Stimulated activated CD8-positive, alpha-beta memory T cell treated with anti-CD3 and anti-CD28 coated beads, Interleukin-4, amount 100 ng/mL, for 4 hours (primary cell): ENCODE measurements at places on chromosomes 13 and 19.

DNA sequence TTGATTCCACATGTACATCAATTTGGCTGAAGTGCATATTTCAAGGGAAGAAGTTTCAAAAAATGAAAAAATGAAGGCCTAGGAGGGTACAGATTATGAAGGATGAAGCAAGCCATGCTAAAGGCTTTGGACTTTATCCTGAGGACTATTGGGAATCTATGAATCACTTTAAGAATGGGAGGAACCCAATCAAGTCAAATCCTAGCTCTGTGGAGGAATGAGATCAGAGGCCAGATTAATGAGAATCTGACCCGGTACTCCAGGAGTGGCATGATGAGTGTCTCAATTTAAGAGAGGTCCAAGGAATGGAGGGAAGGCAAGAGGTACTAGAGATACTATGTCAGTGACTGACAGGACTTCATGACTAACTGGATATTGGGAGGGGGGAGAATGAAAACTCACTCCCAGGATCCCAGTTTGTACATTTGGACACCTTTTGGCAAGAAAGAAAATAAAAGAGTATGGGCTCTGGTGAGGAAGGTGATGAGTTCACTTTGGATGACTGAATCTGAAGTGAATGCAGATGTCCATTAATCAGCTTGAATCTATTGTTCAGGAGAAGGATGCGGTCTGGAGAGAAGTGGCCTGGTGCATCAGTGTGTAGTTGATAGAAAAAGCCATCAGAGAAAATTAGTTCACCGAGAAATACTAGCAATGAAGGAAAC is 349.0 kb downstream of the EFNB2 start:
- no peak for DNase-seq

DNA sequence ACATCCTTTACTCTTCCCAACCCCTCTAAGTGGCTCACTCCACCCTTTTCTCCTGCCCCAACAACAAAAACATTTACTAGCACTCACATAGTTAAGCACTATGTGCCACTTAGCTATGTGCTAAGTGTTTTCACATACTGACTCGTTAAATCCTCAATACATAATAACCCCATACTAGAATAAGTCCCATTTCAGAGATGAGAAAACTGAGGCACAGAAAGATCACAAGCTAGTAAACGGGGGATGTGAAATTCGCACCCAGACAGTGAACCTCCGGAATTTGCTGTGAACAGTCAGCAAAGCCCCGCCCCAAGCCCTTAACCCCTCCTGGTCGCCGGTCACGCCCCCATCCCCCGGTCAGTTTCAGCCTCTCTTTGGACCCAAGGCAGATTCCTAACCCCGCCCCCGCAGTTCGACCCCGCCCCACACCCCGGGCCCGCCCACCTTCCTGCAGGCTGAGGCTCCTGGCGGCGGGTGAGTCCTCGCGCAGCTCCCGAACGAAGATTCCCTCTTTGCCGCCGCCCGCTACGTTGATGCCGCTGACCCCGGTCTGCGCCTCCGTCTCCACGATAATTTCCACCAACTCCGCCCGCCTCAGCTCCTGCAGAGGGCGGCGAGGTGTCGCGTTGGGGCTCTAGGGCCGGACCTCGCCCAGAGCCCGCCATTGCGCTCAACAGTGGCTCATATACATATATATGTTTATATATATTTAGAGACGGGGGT is 9.8 kb downstream of the PRX start:
- peak; percentile 59 for DNase-seq

DNA sequence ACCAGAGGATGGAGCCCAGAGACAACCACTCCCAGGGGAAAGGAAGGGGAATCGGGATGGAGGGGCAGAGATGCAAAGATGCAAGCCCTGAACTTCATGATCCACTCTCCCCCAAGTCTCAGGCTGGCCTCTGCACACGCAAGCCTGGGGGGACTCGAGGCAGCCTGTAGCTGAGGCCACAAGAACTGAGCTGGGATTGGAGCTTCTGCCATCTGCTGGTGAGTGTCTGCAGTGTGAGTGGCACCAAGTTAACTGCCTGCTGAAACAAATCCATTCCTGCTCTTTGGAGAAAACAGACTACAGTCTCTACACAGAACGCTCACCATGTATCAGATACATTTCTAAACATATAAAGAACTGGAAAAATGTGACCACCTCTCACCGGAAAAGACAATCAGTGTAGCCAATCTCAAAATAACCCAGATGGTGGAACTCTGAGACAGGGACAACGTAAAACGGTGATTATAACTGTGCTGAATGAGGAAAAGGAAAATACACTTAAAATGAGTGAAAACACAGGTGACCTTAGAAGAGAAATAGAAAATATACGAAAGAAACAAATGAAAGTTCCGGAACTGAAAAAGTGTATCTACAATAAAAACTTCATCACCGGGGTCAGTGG is 62.1 kb downstream of the KLF2 start:
- no peak for DNase-seq

- no peak for DNase-seq
These were observed 2.4 kb downstream of the CTXN1 start for GRCh38 chr19:7923295-7924191.

GRCh38 chr13:100594255-100594654 is 5.7 kb upstream of the GGACT start:
- no peak for DNase-seq

DNA sequence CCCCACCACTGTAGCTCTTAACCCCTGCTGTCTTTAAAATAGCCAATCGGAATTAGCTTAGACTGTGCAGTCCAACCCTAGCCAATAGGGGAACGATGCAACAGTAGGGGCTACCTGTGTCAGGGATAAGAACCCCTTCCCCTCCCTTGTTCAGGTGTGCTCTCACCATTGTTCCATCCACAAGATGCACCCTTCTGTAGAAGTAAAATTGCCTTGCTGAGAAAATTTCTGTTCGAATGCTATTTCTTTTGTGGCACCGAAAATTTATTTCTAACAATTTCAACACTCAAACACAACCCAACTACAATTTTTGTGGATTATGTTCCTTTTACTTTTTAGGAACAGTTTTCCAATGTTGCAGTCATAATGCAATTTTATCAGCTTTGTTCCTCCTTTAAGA is 3.6 kb upstream of the ZNF583 start:
- DNase-seq, result no peak

GRCh38 chr13:51636349-51636890 is 52.2 kb downstream of the WDFY2 start:
- no peak for DNase-seq

DNA sequence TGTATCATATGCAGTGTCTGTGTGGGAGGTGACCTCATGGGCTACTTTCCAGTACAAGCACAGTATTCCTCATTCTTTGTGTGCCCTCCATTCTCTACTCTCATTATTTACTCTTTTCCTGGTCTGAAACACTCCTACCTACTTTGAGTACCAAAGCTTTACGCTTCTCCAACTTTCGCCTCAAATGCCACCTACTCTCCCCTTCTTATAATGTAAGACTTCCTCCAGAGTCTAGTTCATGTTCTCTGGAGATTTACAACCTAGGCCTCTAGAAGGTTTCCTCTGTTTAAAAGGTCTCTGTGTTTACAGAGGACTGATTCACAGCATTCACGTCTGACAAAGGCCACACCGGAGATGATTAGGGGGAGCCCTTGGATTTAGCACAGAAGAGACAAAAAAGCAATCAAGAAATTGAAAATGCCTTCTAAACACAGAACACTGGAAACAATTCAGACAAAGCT is 302.0 kb downstream of the KLF12 start:
- DNase-seq, result no peak
